ENCODE measurements at places on chromosomes 1 and 21.

GRCh38 chr1:208511242-208511860, 267.2 kb upstream of the PLXNA2 start:
- no peak for DNase-seq

DNA sequence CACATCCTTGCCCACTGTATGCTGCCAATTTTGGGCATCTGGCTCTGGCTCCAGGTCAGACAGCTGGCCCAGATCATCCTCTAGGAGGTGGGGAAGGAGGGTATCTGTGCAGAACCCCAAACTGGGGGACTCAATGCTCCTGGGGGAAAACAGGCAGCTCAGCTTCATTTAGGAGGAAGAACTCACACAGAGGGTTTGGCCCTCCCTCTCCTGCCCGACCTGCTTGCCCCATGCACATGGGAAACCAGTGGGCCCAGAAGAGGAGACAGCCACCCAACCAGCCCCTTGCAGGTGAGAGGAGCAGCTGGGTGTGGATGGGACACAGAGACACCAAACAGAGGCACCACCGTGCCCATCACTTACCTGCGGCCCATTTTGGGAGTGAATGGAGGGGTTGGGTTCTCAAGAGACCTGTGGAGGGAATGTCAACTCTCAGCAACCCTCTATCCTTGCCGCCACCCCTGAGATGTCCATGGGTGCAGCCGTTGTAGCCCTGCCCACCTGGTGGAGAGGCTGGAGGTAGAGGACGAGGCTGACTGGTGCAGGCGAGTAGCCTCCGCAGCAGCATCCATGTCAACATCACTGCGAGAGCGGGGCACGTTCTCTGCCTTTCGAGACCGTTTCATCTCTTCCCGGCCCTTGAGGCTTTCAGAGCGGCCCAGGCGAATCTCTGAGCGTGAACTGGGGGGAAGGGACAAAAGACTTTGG, 27.5 kb downstream of the LRRC71 start:
- DNase-seq = no peak

- no peak for DNase-seq
These were observed 172.9 kb upstream of the ESRRG start for GRCh38 chr1:216896146-216896545.

DNA sequence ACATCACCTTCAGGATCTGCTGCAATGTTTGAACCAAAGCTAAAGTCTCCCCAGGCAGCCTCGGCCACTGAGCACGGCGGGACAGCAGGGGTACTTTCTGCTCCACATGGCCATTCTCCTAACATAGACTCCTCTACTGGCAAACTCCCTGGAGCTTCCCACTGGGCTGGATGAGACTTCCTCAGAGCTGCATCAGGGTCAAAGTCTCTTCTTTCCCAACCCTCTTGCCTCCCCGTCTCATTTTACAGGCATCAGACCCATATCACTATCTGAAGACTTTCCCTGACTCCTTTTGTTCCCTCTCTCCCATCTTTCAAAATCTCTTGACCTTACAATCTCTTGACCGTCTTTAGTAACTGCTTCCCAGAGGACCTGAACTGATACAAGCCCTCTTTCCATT, 42.2 kb upstream of the KIRREL1 start:
- DNase-seq = no peak

DNA sequence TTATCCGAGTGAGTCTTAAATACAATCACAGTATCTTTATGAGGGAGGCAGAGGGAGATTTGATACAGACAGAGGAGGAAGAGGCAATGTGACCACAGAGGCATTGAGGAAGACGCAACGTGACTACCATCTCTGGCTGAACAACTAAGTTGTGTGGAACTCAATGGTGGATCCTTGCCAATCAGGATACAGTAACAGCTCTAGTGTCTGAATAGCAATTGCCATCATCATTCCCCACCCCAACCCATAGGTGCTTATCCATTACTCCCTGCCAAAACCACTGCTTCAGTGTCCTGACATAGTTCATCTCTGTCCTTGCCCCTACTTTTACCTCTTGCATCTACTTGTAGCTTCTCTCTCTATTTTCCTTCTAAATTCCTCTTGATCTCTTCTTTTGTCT, 20.5 kb upstream of the RHBDL2 start:
- no peak for DNase-seq

DNA sequence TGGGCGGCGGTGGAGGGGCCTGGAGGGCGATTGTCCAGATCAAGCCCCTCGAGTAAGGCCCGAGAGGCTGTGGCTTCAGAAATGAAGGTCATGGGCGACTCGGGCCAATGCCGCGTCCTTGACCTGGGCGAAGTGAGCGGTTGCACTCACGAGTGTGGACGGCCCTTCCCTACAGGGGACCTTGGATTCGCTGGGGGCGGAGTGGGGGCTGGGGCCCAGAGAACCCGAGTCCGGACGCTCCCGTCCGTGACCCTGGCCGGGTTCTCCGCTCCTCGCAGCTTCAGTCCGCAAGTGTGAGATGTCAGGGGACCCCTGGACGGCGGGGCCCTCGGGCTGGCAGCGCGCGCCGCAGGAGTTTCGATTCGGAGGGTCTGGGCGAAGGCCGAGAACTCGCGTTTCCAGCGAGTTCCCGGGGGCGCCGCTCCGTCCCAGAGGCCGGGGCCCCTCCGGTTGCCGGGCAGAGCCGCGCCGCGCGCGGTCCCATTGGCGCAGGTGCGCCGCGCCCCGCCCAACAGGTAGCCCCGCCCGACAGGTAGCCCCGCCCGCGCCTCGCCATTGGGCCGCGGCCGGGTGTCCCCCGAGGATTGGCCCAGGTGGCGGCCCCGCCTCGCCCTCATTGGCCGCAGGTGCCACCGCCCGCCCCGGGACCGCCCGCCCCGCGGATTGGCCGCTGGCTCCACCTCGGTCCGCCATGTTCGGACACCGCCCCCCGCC, at the start of gene PRKCZ:
Gene PRKCZ, plus strand, starts transcription at position 694 of the 714 bp plus-strand sequence. CDS start 220 bp downstream, outside the sequence.
- peak; percentile 56 for DNase-seq

- DNase-seq = no peak
These were observed 15.3 kb upstream of the KLHDC8A start for GRCh38 chr1:205371871-205372660.

DNA sequence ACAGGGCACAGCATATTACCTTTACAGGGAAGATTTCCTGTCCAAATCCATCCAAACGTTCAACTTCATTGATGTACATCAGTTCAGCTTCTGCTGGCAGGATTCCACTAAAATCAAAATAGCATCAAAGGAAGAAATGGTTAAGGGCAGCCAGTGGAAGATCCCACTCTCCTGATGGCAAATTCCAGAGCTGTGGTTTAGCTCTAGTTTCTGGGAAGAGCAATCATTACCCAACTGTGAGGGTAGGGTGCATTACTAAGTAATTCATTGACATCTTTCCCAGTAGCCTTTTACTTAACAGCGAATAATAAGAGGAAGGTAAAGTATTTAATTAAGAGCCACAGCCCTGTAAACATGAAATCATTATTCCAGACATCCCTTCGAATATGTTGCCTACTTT, 120.7 kb downstream of the SMYD2 start:
- no peak for DNase-seq

- peak; percentile 66 for DNase-seq
These were observed 178.0 kb downstream of the HIVEP3 start for GRCh38 chr1:41740630-41741239.

- no peak for DNase-seq
These were observed 357.2 kb downstream of the RGS7 start for GRCh38 chr1:240999826-241000225.

DNA sequence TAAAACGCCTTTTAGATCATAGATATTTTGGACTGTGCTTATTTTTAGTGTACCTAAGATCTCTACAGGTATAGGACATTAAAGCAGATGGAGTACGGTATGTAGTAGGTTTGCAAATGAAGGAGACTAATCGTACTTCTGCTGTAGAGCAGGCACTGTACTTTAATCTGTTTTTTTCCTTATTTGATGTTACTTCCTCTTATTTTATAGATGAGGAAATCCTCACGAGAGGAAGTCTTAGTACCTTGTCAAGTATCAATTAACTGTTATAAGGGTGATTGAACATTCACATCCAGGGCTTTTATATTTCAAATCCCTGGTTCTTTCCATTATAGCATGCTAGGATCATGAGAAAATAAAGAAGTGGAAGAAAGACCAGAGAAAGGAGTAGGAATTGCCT, 41.1 kb downstream of the CACHD1 start:
- DNase-seq = no peak

DNA sequence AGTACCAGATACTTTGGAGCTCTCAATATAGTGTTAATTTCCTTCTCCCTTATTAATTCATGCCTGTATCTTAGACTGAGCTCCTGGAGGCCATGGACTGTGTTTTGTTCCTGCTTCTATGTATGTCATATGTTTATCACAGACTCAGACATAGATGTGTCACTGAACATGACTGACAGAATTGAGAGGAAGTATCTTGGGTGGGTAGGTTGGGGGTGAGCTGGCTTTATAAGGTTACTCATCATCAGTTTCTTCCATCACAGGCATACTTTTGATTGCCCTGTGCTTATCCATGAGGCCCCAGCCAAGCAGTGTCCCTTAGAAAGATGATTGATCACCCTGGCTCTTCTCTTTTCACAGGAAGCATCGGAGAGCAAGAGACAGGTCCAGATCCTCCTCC, 5.6 kb upstream of the SH3D21 start:
- DNase-seq = no peak

- DNase-seq = no peak
These were observed 42.3 kb upstream of the RUNX3 start for GRCh38 chr1:24972221-24972914.

- no peak for DNase-seq
These were observed 276.5 kb downstream of the DNM3 start for GRCh38 chr1:172117800-172118199.

- DNase-seq = no peak
These were observed 3.1 kb upstream of the EGLN1 start for GRCh38 chr1:231424950-231425805.

- no peak for DNase-seq
These were observed 8.2 kb downstream of the TBX15 start for GRCh38 chr1:118979754-118980575.

GRCh38 chr1:200907611-200908097, 13.0 kb downstream of the INAVA start:
- no peak for DNase-seq

DNA sequence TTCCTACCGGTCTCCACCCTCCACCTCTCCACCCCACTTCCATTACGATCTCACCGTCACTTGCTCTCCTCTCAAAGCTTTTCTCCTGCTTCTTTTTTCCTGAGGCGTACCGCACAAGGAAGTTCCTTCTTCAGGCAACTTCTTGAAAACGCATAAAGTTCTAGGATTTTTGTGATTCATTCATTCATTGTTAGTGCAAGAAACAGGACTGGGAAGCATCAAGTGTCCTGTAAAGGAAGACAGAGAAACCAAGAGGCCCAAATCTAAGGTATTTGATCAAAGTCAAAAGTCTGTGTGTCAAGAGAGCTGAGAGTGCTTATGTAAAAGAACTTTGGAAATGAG, 1.3 kb upstream of the RCC2 start:
- no peak for DNase-seq

Measured in KG1 (cell line).